Activated CD4-positive, CD25-positive, alpha-beta regulatory T cell treated with anti-CD3 and anti-CD28 coated beads, Interleukin-2, amount 50 U/mL, for 24 hours (primary cell): ENCODE measurements at places on chromosomes 6 and 20.
A peak's percentile ranks its signal among the peaks of the same experiment; 100 is the strongest.

- no peak for ATAC-seq
Measured at GRCh38 chr6:7933794-7934193, 23.2 kb upstream of the TXNDC5 start.

DNA sequence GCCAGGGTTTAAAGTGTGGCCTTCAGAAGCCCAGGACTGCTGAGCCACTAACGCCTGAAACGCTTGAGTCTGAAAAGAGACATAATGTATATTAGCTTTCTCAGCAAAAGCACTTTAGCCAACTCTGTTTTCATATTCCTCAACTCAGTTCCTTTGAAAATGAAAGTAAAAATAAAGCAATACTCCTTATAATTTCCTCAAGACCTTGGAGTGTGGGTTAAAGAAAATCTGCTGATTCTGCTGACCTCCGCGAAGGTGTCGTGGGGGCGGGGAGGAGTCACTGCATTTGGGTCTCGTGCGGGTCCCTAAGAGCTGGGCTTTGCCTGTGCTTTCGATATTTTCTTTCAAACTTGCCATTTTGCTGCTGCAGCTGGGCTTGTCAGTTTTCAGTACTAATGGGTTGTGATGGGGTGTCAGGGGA is 142.2 kb upstream of the ARID1B start:
- no peak for ATAC-seq

GRCh38 chr20:5999783-6000182 is 49.3 kb downstream of the MCM8 start:
- ATAC-seq: no peak

DNA sequence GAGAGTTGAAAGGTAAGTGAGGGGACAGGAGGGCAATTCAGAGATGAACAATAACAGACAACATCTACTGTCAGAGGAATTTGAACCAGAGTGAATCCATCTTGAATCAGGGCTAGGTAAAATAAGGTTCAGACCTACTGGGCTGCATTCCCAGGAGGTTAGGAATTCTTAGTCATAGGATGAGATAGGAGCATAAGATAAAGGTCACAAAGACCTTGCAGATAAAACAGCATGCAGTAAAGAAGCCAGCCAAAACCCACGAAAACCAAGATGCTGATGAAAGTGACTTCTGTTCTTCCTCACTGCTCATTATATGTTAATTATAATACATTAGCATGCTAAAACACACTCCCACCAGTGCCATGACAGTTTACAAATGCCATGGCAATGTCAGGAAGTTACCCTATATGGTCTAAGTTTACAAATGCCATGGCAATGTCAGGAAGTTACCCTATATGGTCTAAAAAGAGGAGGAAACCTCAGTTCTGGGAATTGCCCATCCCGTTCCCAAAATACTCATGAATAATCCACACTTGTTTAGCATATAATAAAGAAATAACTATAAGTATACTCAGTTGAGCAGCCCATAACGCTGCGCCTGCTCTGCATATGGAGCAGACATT is 248.5 kb downstream of the HAO1 start:
- no peak for ATAC-seq

- no peak for ATAC-seq
Measured at GRCh38 chr6:32089082-32089828, 19.9 kb downstream of the TNXB start.

GRCh38 chr6:45640081-45640491 is 262.4 kb upstream of the SUPT3H start:
- ATAC-seq: no peak

DNA sequence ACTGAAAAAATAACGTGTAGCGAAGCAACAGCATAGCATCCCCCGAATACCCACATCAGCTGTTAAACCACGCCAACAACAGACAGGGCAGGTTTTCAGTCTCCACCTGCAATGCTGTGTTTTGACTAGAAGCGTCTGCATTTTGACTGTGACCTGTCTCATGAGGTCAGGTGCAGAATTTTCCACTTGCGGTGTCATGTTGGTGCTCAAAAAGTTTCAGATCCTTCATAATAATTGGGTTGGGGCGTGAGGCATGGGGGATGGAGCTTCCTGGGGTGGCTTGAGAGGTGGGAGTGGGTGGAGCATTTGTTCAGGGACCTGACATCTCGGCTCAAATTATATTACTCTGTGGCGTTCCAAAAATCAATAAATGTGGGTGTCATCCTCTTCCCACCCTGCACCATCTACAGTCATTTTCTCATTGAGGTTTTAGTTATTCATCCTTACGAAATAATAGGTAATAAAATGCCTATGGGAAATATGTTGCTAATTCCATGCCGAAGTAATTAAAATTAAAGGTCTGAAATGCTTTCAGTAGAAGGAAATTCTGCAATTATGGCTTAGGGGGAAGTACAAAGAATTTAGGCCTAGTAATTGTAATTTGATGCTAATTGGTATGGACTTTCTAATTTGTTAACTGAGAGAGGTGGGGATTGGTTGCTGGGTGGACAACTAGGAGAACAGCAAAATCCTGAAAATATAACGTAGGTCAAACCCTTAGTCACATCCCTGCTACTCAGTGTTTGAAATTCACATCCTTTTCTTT is 81.0 kb downstream of the TIAM2 start:
- ATAC-seq: peak; percentile 62

- ATAC-seq: no peak
Measured at GRCh38 chr20:62598761-62599194, 43.5 kb upstream of the SLCO4A1 start.

DNA sequence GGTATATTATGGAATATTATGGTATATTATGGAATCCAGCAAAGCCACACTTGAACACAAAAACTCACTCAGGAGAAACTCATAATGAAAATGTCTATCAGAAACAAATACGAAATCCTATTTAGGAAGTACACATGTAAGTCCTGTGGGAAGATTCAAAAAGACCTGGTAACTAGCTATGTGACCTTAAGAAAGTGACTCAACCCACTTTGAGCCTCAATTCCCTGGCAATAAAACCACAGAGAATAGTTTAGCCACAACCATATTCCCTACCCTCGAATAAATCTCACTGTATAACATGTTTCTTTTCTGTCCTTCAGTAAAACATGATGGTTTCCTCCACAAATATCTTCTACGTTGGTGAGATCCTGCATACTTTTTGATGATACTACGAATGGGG is 56.4 kb downstream of the ZMYND8 start:
- no peak for ATAC-seq

DNA sequence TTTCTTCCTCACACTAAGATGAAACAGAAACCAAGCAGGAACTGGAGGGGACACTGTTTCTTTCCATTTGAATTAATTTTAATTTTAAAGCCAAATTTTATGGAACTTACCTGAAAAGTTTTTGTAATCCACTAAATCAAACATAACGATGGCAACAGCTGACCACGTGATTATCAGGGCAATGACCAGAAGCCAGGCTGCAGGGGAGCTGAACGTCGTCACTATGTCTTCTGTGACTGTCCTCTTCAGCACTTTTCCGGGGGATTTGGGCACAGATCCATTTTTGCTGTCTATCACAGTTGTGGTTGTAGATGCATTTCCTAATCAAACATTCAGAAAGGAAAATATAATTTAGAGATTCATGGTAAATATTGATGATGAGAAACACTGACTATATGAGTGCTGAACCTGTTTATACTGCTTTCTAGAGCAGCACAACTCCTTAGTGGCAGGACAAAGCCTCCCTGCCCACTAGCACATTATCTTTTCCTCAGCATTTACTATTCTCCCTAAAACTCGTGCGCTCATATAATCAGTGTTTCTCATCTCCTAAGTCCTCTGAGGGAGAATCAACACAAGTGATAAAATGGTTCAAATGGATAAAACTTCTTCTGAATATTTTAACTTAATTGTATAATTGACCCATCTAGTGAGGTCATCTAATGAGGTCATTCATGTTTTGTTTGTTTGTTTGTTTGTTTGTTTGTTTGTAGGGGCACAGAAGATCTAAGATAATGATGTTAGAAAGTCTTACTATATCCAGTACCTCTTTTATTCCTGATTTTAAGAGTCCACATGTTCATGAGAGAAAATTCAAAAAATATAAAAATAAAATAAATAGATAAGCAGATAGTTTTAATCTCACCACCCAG is 65.7 kb downstream of the TRDN start:
- no peak for ATAC-seq

DNA sequence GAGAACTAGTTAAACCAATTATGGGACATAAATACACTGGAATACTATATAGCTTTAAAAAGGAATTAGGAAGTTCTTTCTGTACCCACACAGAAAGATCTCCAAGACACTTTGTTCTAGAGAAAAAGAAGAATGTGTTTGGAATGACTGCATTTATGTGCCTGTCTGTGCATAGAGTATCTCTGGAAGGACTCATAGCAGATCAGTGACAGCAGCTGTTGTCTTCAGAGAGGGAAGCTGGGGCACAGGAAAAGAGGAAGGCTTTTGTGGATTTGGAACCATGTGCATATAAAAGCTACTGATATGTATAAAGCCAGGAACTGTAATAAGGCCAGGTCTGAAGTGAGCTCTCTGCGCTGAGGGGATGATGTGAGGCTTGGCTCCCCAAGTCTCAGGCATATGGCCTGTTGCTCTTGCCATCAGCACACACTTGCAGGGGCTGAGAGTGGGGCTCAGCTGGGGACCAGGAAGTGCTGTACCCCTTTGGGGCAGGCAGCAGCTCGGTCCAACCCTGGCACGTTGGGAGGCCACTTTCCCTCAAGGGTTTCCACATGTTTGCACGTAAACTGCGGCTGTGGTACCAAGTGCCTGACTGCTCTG is 31.8 kb upstream of the CCDC167 start:
- no peak for ATAC-seq

DNA sequence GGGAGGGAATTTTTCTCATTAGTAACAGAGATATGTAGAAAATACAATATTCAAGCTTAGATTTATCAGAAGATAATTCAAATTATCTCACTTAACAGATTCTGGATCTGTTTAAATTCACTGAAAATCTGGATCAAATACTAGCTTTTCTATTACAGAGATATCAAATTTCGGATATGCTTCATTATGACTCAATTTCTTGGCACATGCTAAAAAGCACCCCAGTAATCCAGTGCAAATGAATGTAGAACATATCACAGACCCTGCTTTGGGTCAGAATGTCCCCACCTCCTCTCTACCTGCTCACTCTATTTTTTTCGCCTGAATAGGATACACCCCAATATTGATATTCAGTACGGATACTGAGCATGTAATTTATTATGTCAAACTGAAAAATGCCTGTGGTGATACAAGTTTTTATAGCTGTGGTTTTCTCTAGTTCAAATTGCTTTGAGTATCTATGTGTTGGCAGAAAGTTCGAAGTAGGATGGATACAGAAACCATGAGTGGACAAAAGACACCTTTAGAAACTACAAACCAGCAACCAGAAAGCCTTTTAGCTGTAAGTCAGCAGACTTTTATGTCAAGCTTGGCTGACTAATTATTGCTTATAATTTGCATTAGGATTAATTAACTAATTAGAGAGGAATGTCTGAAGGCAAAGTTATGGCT is 290.0 kb downstream of the TFAP2B start:
- ATAC-seq: no peak

DNA sequence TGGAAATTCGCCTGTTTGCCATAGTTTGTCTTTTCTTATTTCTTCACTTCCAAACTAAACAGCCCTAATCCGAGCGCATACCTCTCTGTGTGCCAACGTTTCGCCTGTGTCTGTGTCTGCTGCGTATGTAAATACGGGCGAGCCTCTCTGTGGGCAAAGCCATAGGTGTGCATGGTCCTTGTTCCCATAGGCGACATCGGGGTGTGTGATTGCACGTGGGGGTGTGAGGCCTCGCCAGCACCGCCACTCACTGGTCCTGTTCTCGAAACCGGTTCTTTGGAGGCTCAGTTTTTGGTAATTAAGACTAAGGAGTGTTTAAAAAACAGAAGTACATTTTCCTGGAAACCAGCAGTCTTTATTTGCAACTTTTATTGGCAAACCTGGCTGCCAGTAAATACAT is 6.0 kb upstream of the FOXC1 start:
- no peak for ATAC-seq

DNA sequence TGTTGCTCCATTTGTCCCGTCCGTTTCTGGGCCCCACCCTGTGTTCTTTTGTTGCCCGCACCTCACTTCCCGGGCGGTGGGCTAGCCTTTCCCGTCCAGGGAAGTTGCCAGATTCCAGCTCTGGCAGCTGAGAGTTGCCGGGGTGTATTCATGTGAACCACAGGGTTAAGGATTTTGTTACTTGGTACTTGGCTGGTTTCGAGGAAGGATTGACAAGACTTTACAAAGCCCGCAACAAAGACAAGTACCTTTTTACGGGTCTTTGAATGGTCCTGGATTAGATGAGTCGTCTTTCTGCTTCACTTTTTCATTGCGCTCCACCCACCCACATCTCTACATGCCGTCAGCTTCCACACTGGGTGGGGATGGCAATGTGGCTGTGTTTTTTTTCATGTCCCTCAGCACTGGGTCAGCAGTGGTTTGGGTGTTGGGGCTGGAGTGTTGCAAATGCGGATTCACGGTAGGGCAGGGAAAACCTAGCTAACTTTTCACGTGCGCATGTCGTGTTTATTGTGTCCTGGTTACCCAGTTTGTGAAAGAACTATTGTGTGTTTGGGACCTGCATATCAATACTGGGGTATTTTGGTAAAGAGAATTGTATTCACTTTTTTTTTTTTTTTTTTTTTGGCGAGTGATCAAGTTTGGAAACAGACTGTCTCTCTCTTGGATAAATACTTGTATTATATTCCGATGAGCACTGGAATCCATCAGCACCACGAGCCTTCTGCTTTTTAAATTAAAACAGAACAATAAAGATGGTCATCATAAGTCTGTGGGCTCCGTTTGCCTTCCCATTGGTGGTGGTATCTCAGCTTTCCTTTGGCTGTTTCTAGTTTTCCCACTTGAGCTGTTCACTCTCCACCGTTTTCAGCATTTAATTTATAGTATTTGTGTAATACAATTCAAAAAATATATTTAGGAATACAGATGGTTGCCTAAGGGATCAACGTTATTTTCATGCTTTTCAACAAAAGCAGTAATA is 1.2 kb downstream of the DUSP22 start:
- ATAC-seq: no peak

DNA sequence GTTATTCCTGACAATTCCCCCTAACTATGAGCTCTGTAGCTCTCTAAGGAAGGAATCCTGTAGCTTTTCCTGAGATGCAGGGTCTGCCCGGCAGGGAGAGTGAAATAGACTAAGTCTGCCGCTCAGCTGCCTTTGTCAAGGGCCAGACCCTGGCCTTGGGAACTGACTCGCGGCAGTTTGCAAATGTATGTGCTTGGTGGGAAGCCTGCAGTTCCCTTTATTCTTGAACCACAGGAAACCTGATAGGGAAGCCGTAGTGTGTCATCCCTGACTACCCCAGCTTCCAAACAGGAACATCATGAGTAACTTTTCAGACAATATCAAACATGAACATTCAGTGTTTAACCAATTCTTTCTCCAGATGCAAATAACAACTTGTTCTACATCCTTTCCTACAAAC is 78.7 kb upstream of the IFNGR1 start:
- ATAC-seq: no peak

DNA sequence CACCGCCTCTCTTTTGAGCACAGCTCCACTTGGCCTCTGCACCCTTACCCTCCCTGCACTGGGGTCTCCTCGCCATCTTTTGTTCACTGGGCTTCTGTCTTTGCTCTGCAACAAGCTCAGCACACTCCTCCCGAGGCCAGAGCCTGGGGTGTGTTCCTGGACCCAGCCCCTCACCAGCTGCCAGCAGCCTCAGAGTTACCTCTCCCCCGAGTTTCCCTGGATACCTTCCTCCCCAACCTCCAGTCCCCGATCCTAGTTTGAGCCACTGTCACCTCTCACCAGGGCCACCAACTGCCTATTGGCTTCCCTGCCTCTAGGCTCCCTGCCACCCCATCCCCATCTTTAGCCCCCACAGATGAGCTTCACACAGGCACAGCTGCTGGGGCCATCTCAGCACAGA is 12.3 kb downstream of the CYP21A2 start:
- ATAC-seq: no peak
